Pons (tissue), 1 donor: ENCODE measurements at places on chromosomes 12 and 14.

DNA sequence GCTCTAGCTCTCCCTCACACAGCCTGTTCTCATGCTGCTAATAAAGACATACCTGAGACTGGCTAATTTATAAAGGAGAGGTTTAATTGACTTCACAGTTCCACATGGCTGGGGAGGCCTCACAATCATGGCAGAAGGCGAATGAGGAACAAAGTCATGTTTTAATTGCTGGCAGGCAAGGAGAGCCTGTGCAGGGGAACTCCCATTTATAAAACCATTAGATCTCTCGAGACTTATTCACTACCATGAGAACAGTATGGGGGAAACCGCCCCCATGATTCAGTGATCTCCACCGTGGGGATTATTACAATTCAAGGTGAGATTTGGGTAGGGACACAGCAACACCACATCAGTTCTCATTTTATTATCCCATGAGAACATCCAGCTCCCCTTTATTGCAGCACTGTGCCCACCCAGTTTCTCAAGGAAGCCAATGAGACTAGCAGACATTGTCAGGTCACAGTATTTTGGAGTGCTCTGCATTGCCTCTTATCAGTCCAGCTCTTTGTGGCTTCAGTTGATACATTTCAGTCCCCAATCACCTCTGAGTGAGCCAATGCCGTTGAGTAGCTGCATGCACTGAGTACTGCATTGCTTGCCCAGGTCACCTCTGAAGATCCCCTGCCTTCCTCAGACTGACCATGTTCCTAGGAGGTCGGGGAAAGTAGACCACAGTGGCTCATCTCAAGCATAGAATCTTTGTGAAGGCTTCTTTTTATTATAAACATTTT lies 131.2 kb downstream of the CRADD start:
- no peak for DNase-seq

DNA sequence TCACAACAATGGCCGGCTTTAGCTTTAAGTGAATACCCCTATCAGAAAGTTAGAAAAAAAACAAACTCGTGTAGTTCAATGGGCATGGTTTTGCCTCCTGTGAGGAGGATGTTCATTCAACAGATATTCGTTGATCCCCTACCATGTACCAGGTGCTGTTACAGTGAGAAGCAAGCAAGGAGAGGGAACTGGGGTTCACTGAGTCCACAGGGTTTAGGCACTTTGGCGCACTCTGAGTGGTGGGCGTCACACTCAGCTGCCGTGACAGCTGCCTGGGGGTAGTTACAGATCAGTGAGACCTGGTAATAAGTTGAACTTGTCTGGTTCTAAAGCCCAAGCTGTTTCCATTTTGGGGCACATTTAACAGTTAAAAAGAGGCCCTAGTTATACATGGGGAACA lies 74.2 kb downstream of the PAPOLA start:
- DNase-seq = no peak

GRCh38 chr12:90062799-90063198 lies 354.2 kb upstream of the ATP2B1 start:
- no peak for DNase-seq

- DNase-seq = no peak
These were observed 4.8 kb upstream of the PLEK2 start for GRCh38 chr14:67416810-67417209.

GRCh38 chr14:50740856-50741255 lies 72.8 kb upstream of the SAV1 start:
- no peak for DNase-seq

GRCh38 chr12:132178316-132178715 lies 34.1 kb downstream of the NOC4L start:
- no peak for DNase-seq

DNA sequence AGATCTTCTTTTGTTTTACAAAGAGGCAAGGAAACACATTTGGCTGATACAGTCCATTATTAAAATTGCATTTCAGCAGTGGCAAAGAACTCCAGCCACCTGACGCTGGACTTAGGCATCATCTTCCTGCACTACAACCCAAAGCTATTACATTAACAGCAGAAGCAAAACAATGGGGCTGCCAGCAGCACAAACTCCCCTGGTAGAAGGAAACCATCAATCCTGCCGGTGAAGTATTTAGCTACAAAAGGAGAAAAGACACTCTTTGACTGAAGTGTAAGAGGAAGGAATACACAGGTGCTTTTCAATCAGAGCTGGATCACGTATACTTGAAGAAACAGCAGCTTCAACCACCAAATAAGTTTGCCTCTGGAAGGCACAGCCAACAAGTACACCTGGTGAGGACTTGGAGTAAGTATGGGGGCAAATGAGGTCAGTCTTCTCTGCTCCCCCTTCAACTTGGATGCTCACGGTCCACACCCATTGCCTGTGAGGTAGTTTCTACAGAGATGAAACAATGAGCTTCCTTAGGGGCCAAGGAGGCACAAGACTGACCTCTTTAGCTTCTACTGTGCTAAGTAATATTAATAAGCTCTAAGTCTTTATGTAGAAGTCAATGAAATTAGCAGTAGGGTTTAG lies 125.9 kb upstream of the FOXN3 start:
- DNase-seq = no peak

GRCh38 chr14:22753586-22753985 lies 12.9 kb upstream of the OXA1L start:
- peak; percentile 27 for DNase-seq
